Kidney (tissue), 22 donors: ENCODE measurements at places on chromosomes 1 and 21. TPM values are rescaled to one million over a fixed set of nuclear protein-coding genes. Genes with fewer than 3 reads are reported as not detected.

GRCh38 chr1:221672239-221672645, 69.6 kb downstream of the DUSP10 start:
- DNase-seq: no peak

DNA sequence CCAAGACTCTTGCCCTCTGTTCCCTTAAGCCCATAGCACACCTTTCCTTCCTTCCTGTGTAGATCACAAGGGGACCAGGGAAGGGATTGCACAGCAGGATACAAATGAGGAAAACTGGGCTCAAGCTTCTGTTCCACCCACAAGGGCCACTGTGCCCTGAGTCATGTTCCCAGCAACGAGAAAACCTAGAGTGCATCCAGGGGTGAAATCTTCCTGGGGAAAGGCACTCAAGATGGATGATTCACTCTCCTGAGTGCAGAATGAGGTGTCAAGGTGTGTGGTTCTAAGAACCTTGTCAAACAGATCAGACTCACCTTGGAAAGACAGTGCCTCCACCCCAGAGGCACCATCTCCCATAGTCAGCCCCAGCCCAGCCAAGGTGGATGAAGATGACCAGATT, 40.7 kb upstream of the EYA3 start:
- no peak for DNase-seq

ERMAP gene
- 13.3 TPM for total RNA-seq

AVPR1B gene
- 0.69 TPM for total RNA-seq

DNA sequence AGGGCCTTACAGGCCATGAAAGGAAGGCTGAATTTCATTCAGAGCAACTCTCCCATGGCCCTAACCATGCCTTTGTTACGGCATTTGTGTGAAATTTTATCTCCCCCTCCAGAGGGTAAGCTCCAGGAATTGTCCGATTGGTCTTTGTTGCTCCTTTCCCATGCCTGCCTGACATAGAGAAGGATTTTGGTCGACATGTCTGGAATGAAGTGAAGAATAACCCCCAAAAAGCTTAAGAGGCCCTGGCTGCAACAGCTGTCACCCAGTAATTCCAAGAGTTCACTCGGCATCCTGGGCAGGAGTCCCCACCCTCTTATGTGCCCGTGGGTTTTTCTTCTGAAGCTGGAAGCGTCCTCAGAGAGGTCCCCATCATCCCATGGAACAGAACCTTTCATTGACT, 20.6 kb downstream of the CDA start:
- no peak for DNase-seq

DNA sequence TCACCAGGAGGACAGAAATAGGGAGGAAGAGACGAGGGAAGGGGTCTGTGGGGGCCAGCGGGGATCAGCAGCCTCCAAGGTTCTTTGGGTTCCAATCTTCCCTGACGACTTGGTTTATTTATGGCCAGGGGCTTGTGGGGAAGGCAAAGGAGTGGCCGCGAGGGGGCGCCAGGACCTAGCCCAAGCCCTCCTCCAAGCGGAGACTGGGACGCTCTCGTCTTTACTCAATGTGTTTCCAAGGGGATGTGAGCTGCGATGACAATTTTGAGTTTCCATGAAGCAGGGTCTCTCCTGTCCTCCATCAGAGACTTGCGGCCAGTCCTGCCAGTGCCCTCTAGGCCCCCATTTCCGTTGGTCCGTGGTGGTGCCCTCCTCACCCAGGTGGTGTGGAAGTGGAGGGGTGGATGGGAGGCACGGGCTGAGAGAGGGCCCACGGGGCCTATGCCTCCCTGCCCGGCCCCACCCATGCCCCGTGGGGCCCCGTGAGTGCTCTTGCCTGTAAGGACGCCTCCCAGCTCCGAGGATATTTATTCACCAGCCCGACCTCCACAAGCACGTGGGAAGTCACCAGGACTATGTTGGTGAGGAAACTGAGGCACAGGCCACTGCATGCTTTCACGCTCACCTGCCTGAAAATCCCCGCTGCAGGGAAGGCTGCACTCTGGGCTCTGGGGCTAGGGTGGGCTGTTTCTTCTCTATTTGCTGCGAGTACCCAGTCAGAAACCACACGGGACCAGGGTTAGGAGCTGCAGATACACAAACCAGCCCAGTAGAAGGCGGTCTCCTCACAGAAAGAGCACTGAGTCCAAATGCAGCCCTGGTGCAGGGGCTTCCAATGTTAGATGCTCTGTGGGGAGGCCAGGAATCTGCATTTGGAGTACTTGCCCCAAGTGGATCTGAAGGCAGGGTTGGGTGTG, 26.5 kb downstream of the DMRTB1 start:
- peak; percentile 91 for DNase-seq

GRCh38 chr1:70042090-70042731, 163.2 kb downstream of the LRRC40 start:
- no peak for DNase-seq

DNA sequence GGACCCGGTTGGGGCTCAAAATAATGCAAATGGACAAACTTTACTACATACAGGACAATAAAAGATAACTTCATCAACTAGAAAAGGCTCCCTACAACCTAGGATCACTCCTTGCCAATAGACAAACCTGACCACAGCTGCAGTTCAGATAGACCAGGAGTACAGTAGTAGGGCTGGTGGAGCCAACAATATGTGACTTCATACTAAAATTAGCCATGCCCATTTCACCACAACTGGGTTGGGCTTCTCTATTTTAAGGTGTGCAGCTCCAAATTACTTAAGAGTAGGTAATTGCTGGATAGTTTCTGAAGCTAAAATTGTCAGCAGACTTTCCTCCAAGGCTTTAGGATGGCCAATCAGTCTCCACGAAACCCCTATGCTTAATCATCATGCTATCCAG, 3.9 kb downstream of the DENND1B start:
- no peak for DNase-seq

BTBD19 gene
- 16.5 TPM for total RNA-seq

KMO gene
- total RNA-seq: 2.3 TPM

DNA sequence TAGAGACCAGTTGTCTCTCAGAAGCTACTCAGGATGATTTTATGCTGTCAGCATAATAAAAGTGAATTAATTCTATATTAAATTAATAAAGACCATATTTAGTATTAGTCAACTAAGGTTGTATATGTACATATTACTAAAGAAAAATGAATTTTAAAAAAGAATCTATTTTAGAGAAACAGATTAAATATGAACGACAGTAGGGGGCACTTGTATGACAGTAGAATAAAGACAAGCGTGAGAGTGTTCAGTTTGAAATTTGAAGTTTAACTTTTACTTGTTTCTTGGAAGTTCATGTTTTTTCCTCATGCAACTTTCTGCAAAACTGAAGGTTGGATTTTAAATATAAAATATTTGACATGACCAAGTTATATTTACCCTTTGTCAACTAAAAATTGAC, 67.9 kb upstream of the MACF1 start:
- no peak for DNase-seq
